Memory B cell (primary cell): ENCODE measurements at places on chromosomes 13 and 19.

DNA sequence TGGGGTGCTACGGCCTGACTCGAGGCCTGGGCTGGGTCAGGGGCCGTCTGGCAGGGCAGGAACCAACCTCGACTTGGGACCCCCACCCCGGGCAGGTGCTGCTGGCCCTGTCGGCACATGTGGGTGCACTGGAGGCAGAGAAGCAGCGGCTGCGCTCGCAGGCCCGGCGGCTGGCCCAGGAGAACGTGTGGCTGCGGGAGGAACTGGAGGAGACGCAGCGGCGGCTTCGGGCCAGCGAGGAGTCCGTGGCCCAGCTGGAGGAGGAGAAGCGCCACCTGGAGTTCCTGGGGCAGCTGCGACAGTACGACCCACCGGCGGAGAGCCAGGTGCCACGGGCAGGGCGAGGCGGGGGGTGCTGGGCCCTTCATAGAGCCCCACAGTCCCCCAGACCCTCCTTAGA is 5.9 kb downstream of the KLC3 start:
- no peak for DNase-seq

DNA sequence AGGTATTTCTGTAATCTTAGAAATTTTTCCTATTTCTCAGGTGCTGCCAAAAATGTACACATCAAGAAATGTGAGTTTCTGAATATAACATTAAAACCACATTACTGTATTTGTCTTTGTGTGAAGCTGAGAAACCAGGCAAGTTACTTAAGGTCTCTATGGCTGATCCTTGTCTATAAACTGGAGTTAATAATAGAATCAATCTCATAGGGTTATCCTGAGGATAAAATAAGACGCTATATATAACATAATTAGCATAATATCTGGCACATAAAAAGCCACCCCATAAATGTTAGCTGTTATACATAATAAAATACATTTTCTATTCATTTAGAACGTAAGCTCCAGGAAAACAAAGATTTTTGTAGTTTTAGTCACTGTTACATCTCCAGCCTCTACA is 6.1 kb downstream of the RNF6 start:
- no peak for DNase-seq

DNA sequence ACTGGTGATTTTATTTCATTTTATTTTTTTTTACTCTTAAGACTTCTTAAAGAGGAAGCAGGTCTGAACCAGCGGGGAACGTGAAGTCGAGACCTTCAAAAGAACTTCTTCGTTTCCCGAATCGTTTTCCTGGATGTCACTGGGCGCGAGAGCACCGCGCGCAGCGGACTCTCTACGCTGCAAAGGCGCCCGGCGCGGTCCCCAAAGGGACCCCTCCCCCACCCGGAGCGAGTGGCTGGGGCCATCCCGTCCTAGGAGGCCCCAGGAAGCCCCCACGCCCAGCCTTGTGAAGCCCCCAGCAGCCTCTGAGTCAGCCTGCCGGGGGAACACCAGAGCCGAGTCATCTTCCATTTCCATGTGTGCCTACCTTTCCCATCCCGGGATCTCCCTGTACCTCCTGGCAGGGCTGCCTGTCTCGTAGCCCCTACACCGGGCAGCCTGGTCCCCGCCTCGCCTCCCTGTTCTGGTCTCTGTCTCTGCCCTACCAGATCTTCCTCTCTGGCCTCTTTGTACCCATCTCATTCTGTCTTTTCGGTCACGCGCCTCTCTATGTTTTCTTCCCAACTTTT is 608 bp downstream of the CD70 start:
- DNase-seq = peak; percentile 47

- DNase-seq = no peak
Measured at GRCh38 chr19:35830986-35831385, 18.3 kb upstream of the PRODH2 start.

- DNase-seq = no peak
Measured at GRCh38 chr19:16337809-16338469, 13.3 kb downstream of the KLF2 start.

DNA sequence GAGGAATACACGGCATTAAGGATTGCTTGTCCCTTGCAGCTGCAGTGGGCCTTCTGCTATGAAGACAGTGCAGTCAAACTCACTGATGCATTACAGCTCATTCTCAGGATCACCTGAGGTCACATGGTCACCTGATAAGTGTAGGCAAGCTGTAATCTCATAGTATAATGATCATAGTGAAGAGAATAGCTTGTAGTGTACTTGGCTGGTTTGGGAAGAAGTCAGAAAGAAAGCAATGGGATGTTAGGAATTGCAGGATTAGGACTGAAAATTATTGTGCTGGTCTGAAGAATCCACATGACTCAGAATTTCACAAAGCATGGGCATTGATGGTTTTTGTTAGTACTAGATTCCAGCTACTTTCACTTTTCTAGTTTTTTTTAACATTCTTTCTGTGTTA is 76.7 kb downstream of the MBNL2 start:
- no peak for DNase-seq

- no peak for DNase-seq
Measured at GRCh38 chr19:1057176-1057855, 9.7 kb upstream of the ARHGAP45 start.

DNA sequence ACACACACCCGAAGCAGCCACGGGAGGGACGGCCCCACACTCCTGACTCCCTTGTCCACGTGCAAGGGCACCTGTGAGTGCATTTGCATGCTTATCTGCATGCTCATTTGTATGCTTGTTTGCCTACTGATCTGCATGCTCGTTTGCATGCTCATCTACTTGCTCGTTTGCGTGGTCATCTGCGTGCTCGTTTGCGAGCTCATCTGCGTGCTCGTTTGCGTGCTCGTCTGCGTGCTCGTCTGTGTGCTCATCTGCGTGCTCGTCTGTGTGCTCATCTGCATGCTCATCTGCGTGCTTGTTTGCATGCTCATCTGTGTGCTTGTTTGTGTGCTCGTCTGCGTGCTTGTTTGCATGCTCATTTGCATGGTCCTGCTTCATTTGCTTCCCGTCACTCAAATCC is 23.8 kb downstream of the SHC2 start:
- DNase-seq = no peak

DNA sequence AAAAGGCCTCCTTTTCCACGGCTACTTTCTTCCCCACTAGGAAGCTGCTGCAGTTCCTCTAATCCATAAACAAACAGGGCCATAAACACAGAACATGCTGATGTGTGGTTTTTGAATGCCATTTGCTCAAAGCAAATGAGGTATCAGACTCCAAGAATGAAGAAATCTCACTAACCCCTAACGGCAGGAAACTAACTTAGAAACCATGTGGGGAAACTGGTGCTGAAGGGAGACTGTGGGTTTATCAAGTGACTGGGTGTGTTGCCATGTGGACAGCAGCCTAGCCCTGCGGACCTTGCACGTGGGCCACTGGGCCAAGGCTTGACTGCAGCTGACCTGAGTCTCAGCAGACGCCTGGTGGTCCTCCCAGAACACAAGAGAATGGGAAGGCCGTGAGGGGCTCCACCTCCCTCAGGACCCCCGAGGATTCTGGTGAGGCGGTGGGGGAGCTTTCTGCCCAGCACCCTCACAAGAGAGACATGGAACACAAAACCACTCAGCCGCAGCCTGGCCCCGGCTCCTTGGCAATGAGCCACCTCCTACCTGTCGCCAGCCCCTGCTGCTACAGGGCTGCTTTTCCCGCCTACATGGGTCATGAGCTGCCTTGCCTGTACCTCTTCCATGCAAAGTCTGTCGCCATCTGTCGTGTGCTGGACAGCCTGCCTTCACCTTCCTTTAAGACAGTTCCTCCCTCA is 10.6 kb downstream of the SLC15A1 start:
- DNase-seq = no peak

DNA sequence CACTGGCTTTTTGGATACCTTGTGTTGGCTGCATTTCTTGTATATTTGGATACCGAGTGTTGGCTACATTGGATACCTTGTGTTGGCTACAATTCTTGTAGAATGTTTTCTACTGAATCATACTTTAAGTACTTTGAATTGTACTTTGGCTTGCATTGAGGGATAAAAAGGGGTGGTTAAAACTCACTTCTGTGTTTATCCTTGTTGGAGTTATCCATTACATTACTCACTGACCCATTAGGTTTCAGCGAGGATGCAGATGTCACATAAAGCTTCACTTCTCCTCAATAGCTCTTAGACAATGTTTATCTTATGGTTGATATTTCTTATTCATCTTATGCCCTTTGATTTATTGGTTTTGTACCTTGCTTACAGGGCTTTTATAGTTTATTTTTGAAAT is 43.1 kb downstream of the PDS5B start:
- no peak for DNase-seq

GRCh38 chr19:58274771-58275201 is 4.0 kb upstream of the ZNF8 start:
- no peak for DNase-seq

DNA sequence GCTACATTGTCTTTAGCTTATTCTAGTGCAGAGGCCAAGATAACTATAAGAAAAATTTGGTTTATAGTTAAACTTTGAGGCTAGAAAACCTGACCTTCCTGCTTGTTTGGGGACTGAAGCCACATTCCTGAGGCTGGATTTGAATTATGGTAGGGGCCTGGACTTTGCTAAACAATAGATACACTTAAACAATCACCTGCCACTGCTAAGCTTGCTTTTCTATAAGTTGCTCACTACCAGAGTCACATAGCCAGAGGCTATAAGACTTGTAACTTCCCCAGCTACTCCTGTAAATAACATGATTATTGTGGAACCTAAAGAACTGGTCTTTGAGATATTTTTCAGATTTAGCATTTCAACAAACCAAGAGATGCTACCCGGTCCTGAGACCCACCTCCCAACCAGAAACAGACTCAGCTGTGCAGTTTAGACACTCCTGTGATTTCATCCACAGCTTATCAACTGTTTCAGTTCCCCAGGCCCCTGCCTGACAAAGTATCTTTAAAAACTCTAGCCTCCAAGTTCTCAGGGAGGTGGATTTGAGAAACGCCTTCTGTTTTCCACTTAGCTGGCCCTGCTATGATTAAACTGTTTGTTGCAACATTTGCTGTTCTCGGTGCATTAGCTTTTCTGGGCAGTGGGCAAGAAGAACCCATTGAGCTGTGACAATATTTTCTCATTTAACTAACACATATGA is 77.7 kb downstream of the MIPEP start:
- no peak for DNase-seq

- no peak for DNase-seq
Measured at GRCh38 chr13:109043636-109044035, 414.2 kb downstream of the MYO16 start.
